Activated gamma-delta T cell (primary cell): ENCODE measurements at places on chromosomes 5 and 9.

GRCh38 chr5:35881758-35882157 lies 25.1 kb downstream of the IL7R start:
- no peak for DNase-seq

GRCh38 chr9:107872457-107873192 lies 383.1 kb upstream of the KLF4 start:
- no peak for DNase-seq

DNA sequence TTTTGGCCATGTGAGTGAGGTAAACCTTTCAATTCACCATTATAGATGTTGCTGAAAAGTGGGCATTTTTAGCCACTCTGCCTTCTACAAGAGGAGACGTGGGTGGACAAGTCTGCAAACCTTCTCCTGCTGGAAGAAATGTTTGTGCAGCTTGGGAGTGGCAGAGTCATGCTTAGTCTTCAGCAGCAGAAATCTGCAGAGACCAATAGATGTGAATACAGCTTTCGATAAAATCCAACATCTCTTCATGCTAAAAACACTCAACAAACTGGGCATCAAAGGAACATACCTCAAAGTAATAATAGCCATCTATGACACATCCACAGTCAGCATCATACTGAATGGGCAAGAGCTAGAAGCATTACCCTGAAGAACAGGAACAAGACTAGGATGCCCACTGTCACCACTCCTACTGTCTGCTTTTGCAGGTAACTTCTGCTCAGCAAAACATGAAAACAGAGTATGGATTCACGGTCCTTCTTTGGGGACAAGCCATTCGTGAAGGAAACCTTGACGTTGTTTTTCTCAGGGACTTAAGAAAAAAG lies 91.3 kb downstream of the RALGPS1 start:
- no peak for DNase-seq

DNA sequence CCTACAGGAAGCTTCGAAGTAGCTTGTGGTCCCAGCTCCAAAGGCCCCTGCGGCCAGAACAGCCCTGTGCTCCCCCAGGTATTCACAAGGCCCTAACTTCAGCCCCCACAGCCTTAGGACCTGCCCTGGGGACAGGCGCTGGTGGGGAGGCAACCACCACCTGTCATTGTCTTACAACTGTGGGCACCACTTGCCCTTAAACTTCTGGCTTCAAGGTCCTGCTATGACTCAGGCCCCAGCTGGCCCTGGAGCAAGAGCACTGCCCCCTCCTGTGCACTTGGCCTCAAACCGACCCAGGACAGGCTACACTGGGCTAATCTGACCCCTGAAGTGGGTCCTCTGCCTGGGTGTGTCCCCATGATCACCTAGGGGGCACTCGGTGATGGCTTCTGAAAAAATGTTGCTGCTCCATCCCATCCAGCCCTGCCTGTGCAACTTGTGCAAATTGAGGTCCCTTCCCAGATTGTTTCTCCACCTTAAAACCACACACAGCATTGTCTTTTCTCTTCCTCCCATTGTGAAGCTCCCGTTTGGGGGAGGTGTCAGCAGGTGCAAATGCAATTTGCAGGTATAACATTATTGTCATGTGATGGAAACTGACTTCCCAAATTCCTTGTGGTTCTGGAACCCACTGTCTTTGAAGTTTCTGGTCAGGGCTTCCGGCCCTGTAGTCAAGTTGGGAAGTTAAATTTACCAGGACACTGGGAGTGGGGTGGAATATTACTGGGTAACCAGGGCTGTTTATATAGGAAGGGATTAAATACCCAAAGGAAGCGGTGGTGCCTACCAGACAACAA lies 1.1 kb upstream of the PROB1 start:
- no peak for DNase-seq

DNA sequence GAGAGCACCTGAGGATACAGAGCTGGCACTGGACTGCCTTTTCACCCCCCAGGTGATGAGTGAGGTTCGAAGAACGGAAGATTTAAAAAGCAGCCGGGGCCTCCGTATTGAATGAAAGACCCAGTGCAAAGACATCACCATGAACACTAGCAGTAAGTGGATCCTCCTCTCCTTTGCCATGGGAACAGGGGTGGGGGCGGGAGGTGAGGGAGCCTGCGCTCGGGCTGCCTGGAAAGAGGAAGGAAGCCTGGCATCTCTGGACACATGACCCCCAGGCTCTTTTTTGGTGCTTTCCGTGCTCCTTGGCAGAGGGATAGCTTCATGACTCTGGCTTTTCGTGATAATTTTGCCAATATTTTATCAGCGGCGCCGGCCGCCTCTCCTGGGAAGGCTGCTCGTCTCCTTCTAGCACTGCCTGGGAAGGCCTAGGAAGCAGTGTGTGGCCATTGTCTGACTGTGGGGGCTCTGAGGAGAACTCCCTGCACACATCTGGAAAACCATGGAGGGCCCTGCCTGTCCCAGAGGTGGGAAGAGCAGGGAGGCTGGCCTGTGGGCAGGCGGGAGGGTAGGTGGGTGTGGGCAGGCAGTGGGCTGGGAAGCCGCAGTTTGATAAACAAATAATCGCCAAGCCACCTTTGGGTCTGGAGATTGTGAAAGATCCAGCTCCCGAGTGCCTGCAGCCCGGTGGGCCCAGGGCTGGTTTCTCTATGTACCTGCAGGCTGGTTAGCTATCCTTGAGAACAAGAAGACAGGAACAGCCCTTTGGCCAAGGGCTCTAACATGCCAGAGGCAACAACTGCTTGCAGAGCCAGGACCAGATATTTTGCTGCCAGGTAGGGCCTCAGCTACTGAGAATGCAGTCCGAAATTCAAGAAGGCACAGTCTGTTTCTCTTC lies 911 bp downstream of the ABLIM3 start:
- DNase-seq, result no peak

DNA sequence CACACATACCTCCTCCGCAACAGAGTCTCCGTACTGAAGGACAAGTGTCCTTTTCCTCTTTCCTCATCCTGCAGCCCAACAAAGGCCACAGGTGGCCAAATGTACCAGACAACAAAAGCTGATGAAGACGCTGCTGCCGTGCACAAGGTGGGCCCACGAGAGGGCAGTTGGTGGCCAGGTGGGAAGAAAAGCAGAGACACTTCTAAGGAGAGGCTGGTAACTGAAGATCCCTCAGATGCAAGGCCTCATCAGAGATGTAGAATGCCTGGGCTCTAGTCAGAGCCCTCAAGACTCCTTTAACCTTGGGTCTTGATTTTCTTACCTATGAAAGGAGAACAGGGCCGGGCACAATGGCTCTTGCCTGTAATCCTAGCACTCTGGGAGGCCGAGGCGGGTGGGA lies 75.7 kb downstream of the NRG2 start:
- no peak for DNase-seq

GRCh38 chr9:128768606-128769005 lies 3.1 kb downstream of the ZER1 start:
- DNase-seq, result no peak
